Osteoblast (primary cell): ENCODE measurements at places on chromosomes 5 and 9. TPM values are rescaled to one million over a fixed set of nuclear protein-coding genes. Genes with fewer than 3 reads are reported as not detected.

DNA sequence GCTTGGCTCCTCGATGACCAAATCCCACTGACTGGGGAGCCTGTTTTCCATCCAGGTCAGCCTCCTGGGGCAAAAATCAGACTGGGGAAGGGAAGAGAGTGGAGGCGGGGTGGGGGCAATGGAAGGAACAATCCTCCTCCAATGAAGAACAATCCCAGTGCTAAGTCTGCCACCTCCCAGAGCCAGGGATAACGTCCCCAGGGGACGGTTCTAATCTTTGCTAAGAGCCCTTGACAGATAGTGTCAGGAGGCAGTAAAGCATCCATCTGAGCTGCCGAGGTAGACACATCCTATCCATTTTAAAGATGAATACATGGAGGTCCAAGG, 298.5 kb upstream of the MSX2 start:
- no peak for DNase-seq

GRCh38 chr5:81800797-81801196, 49.9 kb upstream of the SSBP2 start:
- peak; percentile 27 for DNase-seq

- DNase-seq, result no peak
Observed at GRCh38 chr9:35506359-35506758, 16.4 kb downstream of the RUSC2 start.

DNA sequence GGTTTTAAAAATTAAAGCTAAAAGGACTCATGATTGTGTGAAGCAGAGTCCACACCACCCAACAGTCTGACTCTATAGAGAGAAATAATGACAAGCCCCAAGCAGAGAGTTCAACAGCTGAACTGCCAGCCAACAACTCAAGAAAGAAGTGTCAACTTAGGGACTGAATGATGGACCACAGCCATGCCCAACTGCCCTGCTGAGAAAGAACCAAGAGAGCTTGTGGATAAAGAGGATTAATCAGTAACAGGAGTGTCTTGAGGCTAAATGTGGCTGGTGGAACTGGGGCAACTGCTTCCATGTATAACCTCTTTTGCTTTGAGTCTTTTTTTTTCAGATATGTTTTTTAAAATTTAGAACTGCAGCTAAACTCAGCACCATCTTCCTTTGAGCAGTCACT, 109.3 kb downstream of the HSD17B3 start:
- DNase-seq, result no peak

DNA sequence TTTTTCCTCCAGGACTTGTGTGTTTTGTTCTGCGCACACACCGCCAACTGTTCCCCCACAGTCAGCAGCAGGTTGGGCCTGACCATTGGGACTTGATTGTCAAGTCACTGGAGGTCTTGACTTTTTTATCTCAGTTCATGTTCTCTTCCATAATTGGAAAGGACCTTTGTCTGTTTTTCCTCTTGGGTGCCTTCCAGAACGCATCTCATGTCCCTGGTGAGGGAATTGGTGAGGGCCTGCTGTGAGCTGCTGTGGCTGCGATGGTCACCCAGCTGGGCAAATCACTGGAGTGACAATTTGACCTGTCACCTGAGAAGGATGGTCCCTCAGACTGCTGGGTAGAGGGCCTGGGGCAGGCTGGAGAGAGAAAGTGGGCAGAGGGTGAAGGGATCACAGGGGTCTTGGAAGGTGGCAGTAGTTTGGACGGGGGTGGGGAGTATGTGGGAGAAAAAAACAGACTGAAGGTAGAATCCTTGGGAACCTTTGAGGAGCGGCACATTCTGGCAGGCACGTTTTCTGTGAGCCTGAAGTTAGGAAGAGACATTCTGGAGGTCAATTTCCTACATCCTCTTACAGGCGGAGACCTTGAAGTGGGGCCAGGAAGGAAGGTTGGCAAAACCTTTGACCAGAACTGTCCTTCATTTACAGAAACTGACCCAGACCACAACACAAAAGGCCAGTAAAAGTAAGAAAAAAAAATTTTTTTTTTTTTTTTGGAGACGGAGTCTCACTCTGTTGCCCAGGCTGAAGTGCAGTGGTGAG, 4.4 kb downstream of the CDK9 start:
- peak; percentile 78 for DNase-seq

GRCh38 chr9:38043931-38044623, 24.9 kb downstream of the SHB start:
- DNase-seq, result no peak

- no peak for DNase-seq
Observed at GRCh38 chr9:82539146-82539545, 523.8 kb downstream of the RASEF start.

DNA sequence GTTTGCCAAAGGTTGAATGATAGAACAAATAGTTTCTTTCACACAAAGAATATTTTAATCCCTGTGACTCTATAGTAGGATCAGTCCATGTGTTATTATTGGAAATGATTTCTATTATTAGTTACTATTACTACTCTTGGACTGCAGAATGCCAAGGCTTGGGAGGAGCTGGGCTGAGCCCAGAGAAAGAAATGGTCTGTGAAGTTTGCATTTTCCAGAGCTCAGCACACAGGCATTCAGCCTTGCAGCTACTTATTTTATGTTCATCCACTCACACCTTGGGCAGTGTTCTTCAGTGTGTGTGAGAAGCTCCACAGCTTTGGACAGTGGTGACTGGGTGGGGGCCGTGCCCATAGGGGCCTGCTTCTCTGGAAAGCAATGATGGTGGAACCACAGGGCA, 583.1 kb downstream of the CCDC171 start:
- DNase-seq, result no peak

GRCh38 chr5:158731014-158731413, 368.7 kb downstream of the EBF1 start:
- DNase-seq, result no peak

DNA sequence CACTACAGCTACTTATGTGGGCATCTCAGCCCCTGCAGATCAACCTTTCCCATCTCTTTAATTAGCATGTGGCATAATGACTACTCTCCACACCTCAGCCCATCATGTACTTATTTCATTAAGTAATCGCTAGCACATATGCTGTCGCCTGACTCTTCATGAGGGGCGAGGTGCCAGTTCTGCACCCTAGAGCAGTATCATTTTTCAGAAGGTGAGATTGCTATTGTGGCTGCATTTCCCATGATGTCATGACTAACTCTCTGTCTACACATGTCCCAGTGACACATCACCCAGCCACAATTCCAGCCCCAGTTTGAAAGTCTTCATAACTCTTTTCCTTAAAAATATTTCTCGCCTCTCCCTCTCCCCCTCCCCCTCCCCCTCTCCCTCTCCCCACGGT, 7.6 kb upstream of the F2RL1 start:
- peak; percentile 88 for DNase-seq

DNA sequence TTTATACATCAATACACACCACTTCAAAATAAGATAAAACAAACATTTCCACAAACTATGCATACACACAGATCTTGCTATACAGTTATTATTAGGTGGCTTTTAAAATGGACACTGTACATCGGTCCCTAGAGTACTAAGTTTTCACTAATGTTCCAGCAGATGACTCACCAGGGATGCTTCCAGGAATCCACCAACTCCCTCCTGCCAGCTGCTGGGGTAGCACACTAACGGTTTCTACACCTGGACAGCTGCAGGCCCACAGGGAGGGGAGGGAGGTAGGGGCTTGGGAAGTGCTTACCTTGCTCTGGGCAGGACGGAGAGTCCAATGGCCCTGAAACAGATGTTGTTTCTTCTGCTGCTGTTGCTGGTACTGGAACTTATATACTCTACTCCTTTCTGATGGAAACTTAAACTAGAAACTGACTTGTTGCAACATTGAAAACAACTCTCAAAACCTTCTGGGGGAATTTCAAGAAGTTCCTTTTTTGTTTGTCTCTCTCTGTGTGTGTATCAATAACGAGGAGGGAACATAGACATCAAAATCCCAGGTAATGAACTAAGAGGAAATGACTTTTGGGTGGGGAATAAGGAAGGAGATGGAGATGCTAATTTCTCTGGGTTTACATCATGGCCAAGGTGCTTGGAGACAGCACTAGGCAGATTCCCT, at the start of gene IL12B:
Gene IL12B, minus strand, starts transcription at position 357 of the 670 bp plus-strand sequence. CDS start 3,705 bp downstream, outside the sequence.
- DNase-seq, result peak; percentile 65

- no peak for DNase-seq
Observed at GRCh38 chr9:16679327-16679821, 191.1 kb downstream of the BNC2 start.

GRCh38 chr5:171762903-171763302, 22.7 kb upstream of the SMIM23 start:
- no peak for DNase-seq

- no peak for DNase-seq
Observed at GRCh38 chr5:1131191-1131621, 19.3 kb upstream of the SLC12A7 start.

DNA sequence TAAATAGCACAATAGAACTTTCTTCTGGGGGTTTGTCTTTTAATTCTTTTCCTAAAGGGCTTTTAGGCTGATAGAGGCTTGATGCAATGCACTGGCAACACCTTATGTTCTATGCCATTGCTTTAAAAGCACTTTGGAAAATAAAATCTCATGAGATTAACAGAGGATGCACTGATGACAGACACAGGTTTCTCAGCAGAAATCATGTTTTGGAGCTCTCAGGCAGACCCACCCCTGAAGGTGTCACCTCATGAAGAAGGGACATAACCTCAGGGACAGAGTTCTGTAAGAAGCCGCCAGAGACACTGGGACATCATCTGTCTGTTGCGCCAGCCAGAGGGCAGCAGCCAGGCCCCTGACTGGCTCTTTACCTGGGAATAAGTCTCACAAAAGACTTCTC, 27.7 kb downstream of the SLC22A5 start:
- DNase-seq, result no peak

GRCh38 chr5:85545129-85545528, 1072.6 kb upstream of the COX7C start:
- no peak for DNase-seq

GRCh38 chr5:180366326-180366725, 13.2 kb upstream of the GFPT2 start:
- DNase-seq, result peak; percentile 84

DNA sequence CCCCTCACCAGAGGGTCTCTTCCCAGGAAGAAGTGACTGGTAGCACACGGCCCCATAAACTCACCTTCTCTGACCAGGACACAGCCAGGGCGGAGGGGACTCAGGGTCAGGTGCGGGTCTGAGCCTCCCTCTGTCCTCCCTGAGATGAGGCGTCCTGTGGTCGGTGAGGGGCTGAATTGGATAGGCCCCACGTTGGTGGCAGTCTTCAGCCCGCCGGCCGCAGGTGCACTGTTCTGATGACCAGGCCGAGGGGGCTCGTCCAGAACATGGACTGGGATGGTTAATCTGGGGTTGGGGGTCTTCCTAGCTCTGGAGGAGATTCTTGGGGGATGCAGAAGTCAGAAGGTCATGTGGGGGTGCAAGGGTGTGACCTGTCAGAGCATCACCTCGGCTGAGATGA, 102.2 kb upstream of the PPP1R26 start:
- DNase-seq, result no peak

DNA sequence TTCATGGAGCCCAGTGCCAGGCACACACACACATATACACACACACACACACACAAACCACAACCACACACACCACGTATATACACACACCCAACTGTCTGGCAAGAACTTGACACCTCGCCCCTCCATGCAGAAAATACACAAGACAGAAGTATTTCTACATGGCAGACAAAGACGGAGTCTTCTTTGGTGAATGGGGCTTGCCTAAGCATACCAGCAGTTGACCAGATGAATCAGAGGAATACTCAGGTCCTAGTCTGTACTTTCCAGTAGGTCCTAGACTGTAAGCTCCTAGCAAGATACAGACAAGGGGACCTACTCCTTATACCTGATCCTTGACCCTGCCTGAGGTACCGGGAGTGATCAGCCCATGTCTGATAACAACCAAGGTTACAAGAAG, 60.1 kb downstream of the SIL1 start:
- DNase-seq, result no peak

- DNase-seq, result no peak
Observed at GRCh38 chr9:95746408-95747180, 128.9 kb upstream of the ERCC6L2 start.

DNA sequence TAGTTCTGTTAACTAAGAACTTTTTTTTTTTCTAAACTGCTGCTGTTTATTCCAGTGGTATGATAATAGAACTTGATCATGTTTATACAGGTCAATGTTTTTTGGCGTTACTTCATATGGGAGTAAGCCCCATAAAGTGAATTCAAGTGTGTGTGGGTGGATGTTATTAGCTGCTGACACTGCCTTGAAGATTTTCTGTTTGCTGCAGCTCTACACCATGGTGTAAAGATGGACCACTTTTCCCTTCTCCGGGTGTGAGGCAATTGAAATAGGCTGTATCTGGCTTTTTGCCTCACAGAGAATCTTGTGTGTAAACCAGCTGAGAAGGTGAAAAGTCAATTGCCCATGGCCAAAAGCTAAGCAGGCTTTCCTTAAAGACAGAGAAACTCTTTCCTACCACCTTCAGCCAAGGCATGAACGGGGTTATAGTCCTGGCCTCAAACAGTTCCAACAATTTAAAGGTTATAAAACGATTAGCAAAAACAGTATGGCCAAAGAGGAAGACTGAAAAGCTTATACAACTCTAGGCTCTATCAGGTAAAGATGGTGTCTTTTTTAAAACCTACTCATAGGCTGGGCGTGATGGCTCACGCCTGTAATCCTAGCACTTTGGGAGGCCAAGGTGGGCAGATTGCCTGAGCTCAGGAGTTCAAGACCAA, 33.9 kb upstream of the ABCA1 start:
- no peak for DNase-seq

GRCh38 chr5:14332746-14333145, 189.6 kb downstream of the TRIO start:
- DNase-seq, result no peak

GRCh38 chr9:109806506-109807115, 26.6 kb downstream of the PALM2AKAP2 start:
- DNase-seq, result no peak

The TSLP gene
- total RNA-seq, result 0.88 and 1.1 TPM in 2 replicates

The EQTN gene
- total RNA-seq, result not detected in 2 replicates

The CDX1 gene
- total RNA-seq, result 0.29 and 0.36 TPM in 2 replicates

The RLN2 gene
- not detected in 2 replicates for total RNA-seq

The KCNIP1 gene
- total RNA-seq, result not detected in 2 replicates

The ZDHHC11B gene
- not detected in 2 replicates for total RNA-seq

The PDGFRB gene
- 531 and 567 TPM in 2 replicates for total RNA-seq

The ARHGEF39 gene
- 0.36 and 0.88 TPM in 2 replicates for total RNA-seq

The RNF183 gene
- not detected in 2 replicates for total RNA-seq

The PRKAA1 gene
- total RNA-seq, result 95.5 and 110 TPM in 2 replicates

The TICAM2 gene
- 6.9 and 9.1 TPM in 2 replicates for total RNA-seq

The FAM170A gene
- not detected in 2 replicates for total RNA-seq

The FAM169A gene
- total RNA-seq, result under 0.01 TPM in 2 replicates

The EGFLAM gene
- 11.2 and 13.8 TPM in 2 replicates for total RNA-seq
